Naive thymus-derived CD4-positive, alpha-beta T cell (primary cell): ENCODE measurements at places on chromosomes 16 and 17.

DNA sequence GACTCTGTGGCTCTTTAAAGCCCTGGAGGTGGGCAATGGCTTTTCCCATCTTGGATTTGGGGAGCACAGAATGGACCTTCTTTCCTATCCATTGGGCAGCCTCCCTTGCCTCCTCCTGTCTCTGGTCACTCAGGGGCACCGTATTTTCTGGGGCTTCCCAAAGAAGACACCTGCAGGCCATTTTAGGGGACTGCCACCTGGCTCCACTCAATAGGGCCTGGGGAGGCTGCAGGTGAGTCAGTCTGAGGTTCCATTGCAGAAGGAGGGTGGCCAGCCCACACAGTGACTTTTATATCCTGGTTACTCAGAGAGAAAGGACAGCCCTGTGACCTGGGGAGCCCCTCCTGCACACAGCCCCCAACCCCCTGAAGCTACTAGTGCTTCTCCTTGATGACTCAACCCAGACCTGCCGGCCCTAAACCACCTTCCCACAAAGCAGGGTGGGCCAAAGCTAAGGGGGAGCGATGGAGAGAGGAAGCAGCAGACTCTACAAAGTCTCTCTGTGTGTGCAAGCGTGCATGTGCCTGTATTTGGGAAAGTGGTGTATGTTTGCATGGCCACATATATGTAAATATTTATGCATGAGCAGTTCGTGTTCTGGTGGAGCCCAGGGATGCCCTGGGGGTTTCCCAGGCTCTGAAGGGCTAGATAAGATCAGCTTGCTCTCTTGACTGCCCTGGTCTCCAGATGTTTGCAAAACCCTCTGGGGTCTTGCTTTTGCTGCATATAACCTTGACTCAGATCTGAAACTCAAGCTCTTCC, 5.0 kb downstream of the CX3CL1 start:
- H3K36me3 ChIP-seq, result no peaks in the 10 kb centered on the region
- DNase-seq, result no peak
- no peaks in the 10 kb centered on the region for H3K27me3 ChIP-seq
- no peaks in the 10 kb centered on the region for H3K4me1 ChIP-seq
- no peak overlapping the region for H3K4me3 ChIP-seq
- H3K27ac ChIP-seq, result no peak overlapping the region

GRCh38 chr17:17568772-17569195, 22.7 kb downstream of the PEMT start:
- H3K36me3 ChIP-seq, result no peaks in the 10 kb centered on the region
- no peaks in the 10 kb centered on the region for H3K4me1 ChIP-seq
- H3K27me3 ChIP-seq, result no peaks in the 10 kb centered on the region
- no peak overlapping the region for H3K27ac ChIP-seq
- H3K4me3 ChIP-seq, result no peak overlapping the region
- peak; percentile 39 for DNase-seq

GRCh38 chr16:86431540-86431939, 78.8 kb upstream of the FOXF1 start:
- no peak for DNase-seq
- no peak overlapping the region for H3K27ac ChIP-seq
- H3K36me3 ChIP-seq, result no peaks in the 10 kb centered on the region
- H3K4me1 ChIP-seq, result no peaks in the 10 kb centered on the region
- no peaks in the 10 kb centered on the region for H3K27me3 ChIP-seq
- no peak overlapping the region for H3K4me3 ChIP-seq

GRCh38 chr17:59762049-59762823, 54.8 kb downstream of the VMP1 start:
- H3K4me3 ChIP-seq, result no peak overlapping the region
- no peaks in the 10 kb centered on the region for H3K36me3 ChIP-seq
- H3K27me3 ChIP-seq, result no peaks in the 10 kb centered on the region
- H3K4me1 ChIP-seq, result no peaks in the 10 kb centered on the region
- DNase-seq, result no peak

GRCh38 chr17:12730421-12730820, 58.9 kb upstream of the ARHGAP44 start:
- H3K4me1 ChIP-seq, result no peaks in the 10 kb centered on the region
- H3K36me3 ChIP-seq, result no peaks in the 10 kb centered on the region
- DNase-seq, result no peak
- H3K4me3 ChIP-seq, result no peak overlapping the region

DNA sequence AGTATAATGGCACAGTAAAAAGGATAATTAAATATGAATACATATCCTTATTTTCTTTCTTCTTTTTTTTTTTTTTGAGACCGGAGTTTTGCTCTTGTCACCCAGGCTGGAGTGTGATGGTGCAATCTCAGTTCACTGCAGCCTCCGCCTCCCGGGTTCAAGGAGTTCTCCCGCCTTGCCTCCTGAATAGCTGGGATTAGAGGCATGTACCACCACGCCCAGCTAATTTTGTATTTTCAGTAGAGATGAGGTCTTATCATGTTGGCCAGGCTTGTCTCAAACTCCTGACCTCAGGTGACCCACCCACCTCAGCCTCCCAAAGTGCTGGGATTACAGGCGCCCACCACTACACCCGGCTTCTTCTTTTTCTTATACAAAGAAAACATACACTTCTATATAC, 12.0 kb downstream of the GABARAPL2 start:
- H3K27ac ChIP-seq, result no peak overlapping the region
- H3K4me1 ChIP-seq, result no peaks in the 10 kb centered on the region
- H3K4me3 ChIP-seq, result no peak overlapping the region
- peaks cover 18% of the 10 kb centered on the region for H3K36me3 ChIP-seq
- DNase-seq, result no peak
- no peaks in the 10 kb centered on the region for H3K27me3 ChIP-seq

DNA sequence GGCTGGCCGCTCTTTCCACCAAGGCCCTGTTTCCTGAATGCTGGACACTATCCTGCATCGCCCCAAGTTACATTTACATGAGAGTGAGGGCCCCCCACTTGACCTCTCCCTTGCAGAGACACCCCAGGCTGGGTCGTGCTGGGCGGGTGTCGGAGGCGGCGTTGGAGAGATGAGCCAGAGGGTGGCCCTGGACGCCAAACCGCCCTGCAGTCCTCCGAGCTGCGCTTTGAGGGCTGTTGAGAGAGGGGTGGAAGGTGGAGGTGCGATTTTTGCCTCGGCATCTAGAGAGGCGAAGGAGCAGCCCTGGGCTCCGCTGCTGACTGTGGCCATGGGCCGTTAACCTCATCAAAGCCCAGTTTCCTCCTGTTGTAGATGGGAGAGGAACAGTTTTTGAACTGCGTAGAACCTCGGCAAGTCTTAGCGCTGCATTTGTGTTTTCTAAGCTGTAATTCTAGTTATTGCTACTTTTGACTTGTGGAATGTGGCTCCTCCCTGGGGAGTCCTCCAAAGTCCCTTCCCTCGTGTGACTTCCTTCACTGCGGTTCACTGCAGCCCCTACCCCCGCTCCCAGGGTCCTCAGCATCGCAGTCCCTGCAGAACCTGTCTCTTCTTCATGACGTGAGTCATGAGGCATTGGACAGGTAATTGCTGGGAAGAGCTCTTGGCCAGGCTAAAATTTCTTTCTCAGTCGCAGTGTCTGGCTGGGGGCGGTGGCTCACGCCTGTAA, 986 bp upstream of the ELOB start:
- no peaks in the 10 kb centered on the region for H3K27me3 ChIP-seq
- H3K27ac ChIP-seq, result peak overlapping the region; percentile 99
- DNase-seq, result peak; percentile 56

GRCh38 chr16:25020112-25020631, 5.0 kb upstream of the ARHGAP17 start:
- H3K27ac ChIP-seq, result no peak overlapping the region
- DNase-seq, result no peak
- H3K4me3 ChIP-seq, result no peak overlapping the region
- no peaks in the 10 kb centered on the region for H3K27me3 ChIP-seq

DNA sequence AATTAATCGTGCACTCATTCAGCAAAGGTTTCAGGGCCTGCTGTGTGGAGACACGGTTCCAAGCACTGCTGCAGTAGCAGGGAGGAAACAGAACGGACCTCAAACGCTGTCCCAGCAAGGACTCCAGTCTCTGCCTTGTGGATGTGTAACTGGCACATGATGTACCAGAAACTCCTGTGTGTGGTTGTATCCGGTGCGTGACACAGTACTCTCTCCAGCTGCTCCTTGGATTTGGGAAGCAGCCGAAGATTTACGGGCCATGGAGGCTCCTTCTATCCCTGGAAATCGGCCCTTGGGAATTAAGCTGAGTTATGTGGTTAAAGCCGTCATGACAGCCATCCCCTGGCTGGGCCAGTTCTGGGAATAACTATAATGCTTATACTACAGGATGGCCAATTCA, 8.5 kb upstream of the ANKRD11 start:
- no peak overlapping the region for H3K4me3 ChIP-seq
- no peaks in the 10 kb centered on the region for H3K36me3 ChIP-seq
- H3K27ac ChIP-seq, result no peak overlapping the region

- H3K4me1 ChIP-seq, result no peaks in the 10 kb centered on the region
- no peak overlapping the region for H3K27ac ChIP-seq
- H3K36me3 ChIP-seq, result no peaks in the 10 kb centered on the region
- no peak overlapping the region for H3K4me3 ChIP-seq
Observed at GRCh38 chr16:78504401-78504851, 405.0 kb downstream of the WWOX start.

- peaks cover 12% of the 10 kb centered on the region for H3K4me1 ChIP-seq
- H3K36me3 ChIP-seq, result no peaks in the 10 kb centered on the region
- peak within 1 kb of the TSS; percentile 92 for H3K4me3 ChIP-seq
- peak; percentile 82 for DNase-seq
- no peaks in the 10 kb centered on the region for H3K27me3 ChIP-seq
Observed at GRCh38 chr17:56977673-56978395, at the start of gene SCPEP1. Gene SCPEP1, plus strand, starts transcription at chr17:56978131. Its CDS starts 29 bp downstream, at chr17:56978160.

- H3K4me1 ChIP-seq, result no peaks in the 10 kb centered on the region
- DNase-seq, result peak; percentile 59
- H3K27me3 ChIP-seq, result no peaks in the 10 kb centered on the region
- no peak overlapping the region for H3K27ac ChIP-seq
- no peaks in the 10 kb centered on the region for H3K36me3 ChIP-seq
- H3K4me3 ChIP-seq, result no peak overlapping the region
Observed at GRCh38 chr16:69709456-69710084, 16.8 kb downstream of the NQO1 start.

DNA sequence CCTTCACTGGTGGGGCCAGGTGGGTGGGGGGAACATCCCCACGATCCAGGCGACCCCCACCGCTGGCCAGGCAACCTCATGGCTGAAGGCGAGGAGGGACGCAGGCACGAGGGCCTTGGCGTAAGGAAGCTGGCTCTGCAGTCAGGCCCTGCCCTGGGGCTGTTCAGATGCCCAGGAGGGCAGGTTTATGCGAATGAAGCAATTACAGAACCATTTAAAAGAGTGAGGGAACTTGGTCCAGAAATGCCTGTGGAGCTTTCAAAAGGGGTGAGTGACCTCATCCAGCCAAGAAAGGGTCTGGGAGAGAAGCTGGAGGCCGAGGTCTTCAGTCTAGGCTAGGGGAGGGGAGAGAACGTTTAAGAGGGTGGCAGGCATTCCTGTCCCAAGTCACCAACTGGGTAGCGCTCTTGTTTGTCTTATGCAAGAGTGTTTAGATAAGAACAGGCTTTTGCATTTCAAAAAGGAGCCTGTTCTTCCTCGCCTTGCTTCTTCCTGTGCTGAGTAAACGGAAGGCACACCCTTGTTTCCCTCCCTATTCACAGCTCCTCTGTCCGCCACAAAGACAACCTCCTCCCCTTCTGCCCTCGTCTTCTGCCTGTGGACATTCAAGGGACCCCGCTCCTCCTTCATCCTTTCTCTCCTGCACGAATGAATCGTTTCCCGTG, 183.5 kb upstream of the SDK2 start:
- peak overlapping the region; percentile 73 for H3K27ac ChIP-seq
- no peaks in the 10 kb centered on the region for H3K36me3 ChIP-seq
- DNase-seq, result peak; percentile 52
- peaks cover 19% of the 10 kb centered on the region for H3K4me1 ChIP-seq
- no peaks in the 10 kb centered on the region for H3K27me3 ChIP-seq
- H3K4me3 ChIP-seq, result no peak overlapping the region
